Urothelium cell line (cell line): ENCODE measurements at places on chromosomes 6 and 20.

GRCh38 chr6:91761621-91762020 is 1174.7 kb upstream of the MAP3K7 start:
- DNase-seq, result no peak

- no peak for DNase-seq
Observed at GRCh38 chr6:25085756-25086155, 150.0 kb upstream of the RIPOR2 start.

GRCh38 chr20:56765172-56766073 is 136.3 kb downstream of the TFAP2C start:
- no peak for DNase-seq

GRCh38 chr6:166512567-166512966 is 73.9 kb downstream of the RAMACL start:
- DNase-seq, result no peak

DNA sequence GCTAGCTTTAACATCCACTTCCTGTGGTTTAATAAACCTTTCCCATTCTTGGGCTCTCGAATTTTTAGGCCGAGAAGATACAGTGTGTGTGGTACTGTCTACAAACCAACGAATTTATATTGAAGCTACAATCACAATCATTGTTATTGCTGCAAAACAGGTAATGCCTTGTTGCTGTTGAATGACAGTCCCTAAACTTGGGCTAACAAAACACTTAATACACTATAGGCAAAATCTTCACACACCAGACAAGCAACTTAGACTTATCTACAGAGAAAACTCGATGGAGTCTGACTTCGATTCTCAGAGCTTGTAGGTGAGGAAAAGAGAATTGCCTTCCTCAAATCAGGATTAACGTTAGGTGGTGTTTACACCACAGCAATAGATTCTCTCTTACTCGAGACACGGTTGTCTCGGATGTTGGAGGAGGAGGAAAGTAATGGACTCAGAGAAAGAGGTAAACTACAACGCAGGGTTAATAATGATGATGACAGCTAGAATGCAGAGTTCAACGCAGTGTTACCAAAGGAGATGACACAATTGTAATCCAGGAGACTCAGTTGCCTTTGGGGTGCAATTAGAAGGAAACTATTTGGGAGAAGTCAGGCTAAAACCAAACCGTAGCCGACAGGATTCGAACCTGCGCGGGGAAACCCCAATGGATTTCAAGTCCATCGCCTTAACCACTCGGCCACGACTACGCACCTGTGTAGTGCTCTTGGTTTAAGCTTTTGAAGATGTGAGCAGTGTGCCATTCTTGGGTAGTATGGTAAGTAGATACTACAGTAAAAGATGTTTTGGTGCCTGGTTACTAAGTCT is 32.5 kb upstream of the ZNF184 start:
- peak; percentile 65 for DNase-seq

DNA sequence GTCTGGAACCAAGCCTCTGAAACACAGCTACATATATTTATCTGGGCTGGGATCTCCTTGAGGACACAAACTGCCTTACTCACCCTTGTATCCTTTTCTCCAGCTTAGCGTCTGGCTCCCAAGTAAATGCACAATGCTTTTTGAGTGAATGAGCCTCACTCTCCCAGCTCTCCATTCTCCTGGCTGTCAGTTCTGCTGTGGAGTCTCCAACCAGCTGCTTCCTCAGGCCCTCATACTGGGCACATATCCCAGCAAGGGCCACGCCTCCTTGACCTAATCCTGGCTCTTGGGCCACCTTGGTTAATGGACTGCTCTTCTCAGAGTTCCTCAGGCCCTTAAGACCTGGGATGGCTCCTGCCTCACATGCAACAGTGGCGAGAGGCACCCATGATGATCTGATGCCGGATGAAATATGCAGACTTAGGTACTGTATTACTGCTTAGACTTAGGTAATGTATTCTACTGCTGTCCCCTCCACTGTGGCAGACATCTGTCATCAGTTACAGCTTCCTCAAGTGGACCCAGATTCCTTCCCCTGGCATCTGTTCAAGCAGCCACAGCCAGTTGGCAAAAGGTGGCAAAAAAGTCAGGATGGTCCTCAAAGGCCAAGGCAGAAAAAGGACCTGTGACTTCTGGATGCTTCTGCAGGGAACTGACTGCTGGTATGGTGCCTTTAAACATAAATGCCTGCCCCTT is 16.5 kb downstream of the SNHG17 start:
- no peak for DNase-seq

GRCh38 chr20:15122613-15123012 is 785.2 kb upstream of the FLRT3 start:
- no peak for DNase-seq

DNA sequence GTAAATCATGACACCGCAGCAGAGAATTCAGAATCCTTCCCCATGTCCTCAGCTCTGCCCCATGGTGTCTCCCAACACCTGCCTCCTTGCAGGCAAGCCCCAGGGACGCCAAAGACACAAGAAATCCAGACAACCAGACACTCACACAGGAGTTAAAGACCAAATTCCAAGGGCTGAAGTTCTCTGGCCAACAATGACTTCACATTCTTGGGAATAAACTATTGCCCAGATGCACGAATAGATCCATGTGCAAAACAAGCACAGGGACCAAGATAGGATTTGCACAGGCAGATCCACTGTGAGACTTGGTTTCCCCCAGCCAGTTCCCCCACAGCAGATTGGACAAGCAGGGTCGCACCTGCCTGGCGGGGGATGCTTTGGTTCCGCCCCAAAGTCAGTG is 246.7 kb downstream of the SOD2 start:
- DNase-seq, result no peak

DNA sequence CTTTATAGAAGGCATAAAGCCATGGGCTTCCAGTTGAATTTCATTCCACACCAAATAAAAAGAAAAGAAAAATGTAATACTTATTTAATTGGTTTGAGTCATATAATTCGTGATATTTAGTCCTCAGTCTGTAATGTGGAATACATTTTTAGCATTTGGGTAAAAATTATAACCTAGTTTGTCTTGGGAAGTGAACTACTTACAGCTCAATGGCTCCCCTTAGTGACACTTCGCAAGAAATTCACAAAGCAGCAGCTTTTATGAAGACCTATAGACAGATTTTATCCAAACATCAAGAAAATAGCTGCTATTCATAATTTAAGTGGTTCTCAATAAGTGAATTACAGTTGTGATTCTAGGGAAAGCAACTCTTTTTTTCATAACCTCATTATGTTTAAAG is 72.1 kb downstream of the RSPO3 start:
- DNase-seq, result no peak
